Stimulated activated CD8-positive, alpha-beta memory T cell treated with anti-CD3 and anti-CD28 coated beads, Interleukin-4, amount 100 ng/mL, for 1 hour (primary cell): ENCODE measurements at places on chromosomes 11 and 22.
A peak's percentile ranks its signal among the peaks of the same experiment; 100 is the strongest.

DNA sequence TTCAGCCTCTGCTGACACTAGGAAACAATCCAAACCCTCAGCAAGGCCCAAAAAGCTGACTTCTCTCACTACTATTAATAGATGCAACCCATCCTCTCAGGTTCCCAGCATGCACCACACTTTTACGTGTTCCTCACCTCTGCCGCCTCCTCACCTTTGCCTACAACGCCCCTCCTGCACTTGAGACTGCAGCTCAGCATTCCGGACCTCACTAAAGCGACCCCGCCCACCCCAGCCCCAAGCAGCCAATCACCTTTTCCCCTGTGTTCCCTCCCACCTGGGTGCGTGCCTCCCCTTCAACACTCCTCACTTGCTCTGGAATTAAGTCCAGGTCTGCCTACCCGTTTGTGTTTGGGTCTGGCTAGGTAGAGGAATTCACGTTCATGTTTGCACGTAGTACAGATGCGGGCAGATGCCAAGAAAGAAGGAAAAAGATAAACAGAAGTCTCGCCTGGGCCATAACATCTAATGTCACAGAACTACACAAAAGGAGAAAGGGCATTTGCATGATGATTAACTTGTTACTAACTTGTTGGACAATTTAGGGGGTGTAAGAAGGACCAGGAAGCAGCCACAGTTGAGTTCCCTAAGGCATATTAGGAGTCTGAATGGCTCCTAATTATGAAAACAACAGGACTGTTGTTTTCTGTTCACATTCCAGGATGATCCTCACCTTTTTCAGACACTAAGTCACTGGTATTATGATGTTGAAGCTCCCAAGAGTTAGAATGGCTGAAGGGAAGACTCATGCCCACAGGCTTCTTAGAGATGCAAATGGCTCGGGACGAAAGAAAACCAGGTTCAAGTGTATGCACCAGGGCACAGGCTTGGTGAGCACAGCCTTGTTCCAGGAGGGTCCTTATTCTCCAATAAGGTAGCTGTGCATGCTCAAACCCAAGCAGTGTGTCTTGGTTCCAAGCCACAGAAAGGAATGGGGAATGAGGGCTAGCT is 102.2 kb downstream of the MICAL3 start:
- no peak for DNase-seq

- no peak for DNase-seq
Measured at GRCh38 chr11:34072832-34073231, 21.3 kb downstream of the CAPRIN1 start.

- no peak for DNase-seq
Measured at GRCh38 chr11:23399995-23400394, 539.7 kb upstream of the CCDC179 start.

DNA sequence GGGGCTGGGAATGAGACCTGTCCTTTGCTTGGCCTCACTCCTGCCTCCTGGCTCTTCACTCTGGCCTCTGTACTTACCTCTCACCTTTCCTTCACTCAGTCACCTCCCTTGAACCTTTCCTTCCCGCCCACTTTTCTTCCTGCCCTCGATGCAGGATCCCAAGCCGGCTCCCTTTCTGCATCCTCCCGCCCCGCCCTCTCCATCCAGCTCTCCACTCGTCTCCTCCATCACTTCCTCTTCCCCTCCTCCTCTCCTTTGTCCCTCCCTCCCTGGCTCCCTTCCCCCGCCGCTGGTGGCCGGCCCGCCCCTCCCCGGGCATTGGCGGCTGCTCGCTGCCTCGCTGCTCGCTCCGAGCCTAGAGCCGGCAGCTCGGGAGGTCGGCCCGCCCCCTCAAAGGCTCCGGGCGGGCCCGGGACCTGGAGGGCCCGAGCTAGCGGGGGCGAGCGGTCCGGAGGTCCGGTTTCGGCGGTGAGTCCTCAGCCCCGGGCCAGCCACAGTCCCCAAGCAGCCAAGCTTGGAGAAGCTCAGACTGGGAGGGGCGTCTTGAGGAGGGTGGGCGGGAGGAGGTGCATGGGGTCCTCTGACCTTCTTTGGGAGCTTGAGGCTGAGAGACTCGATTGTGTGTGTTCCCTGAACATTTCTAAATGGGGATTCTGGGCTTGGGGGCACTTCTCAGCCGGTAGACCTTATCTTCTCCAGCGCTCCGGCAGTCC is 13.8 kb downstream of the PHLDB1 start:
- DNase-seq, result no peak

GRCh38 chr22:50148991-50149721 is 21.4 kb upstream of the PANX2 start:
- DNase-seq, result peak; percentile 57

DNA sequence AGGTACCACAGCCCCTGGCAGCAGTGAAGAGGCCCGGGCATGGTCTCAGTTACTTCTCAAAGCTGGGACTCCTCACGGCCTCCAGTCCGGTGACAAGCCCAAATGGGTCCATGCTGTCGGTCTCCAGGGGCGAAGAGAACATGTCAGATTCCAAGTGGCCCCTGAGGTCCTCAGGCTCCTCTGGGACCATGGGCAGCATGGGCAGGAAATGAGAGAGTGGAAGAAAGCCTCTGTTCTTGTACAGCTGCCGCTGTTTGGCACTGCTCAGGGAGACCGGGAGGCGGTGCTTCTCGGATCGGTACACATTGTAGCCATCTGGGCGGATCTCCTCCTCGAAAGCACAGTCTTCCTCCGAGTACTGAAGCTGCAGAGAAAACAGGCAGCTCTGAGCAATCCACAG is 4.6 kb downstream of the FGF19 start:
- no peak for DNase-seq

- DNase-seq, result no peak
Measured at GRCh38 chr22:30541961-30542810, 4.4 kb downstream of the SEC14L6 start.

- no peak for DNase-seq
Measured at GRCh38 chr22:37739611-37740049, 42.8 kb downstream of the TRIOBP start.

DNA sequence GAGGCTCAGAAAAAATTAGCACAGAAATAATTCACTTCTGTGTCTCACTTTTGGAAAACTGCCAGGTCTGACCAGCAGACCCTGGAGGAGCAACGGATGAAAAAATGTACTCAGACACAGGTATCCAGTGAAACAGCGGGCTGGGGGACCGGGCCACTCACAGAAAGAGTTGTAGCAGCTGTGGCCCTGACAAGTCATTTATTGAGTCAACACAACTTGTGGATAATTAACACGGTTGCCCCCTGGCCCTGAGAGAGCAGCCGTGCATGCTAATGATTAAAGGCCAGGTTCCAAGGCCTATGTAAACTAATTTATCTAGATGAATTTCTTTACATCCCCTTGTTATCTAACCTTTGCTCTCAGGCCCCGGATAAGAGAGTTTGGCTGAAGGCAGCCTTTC is 131.3 kb downstream of the AASDHPPT start:
- DNase-seq, result no peak

DNA sequence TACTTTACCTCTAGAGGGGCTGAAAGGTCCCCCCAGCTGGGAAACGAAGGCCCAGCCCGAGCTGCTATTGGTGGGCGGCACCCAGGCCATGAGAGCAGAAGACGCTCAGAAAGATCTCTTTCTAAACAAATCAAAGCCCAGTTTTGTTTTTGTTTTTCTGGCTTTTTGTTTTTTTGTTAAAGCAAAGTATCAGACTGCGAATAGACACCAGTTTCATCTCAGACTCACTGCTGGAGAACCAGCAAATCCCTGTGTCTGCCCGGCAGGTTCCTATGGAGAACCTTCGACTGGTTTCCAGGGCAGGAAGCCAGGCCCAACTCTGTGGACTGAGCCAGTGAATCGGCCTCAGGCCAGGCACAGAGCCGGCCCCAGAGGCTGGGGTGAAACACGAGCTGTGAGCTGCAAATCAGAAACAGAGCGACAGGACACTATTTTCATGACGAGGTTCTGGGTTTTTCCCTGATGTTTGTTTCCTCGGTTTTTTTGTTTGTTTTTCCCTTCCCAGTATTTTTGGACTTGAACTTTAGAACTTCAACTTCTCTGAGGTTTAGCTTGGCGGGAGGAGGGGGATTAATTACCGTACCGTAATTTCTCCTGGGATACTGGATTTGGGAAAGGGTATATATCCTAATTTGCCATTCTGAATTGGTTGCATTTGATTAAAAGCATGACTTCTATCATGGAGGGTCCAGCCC is 16.0 kb upstream of the B4GALNT4 start:
- DNase-seq, result no peak
